ENCODE measurements at places on chromosomes 3 and 15.

DNA sequence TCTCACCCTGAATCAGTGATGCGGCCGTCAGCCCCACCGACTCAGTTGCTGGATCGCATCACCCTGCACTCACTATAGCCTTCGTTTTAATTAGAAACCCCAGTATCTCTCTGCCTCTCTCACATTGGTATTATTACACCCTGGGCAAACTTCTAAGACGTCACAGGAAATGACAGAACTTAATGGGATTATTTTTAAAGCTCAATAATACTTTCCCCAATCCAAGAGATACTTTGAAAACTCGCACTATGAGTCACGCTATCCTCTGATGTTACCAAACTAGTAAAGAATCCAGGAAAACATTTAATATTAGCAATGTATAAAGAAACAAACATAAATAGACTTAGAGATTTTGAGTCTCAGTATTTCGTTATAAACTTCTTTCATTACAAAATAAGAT lies 36.6 kb downstream of the RUBCN start:
- no peak for DNase-seq

- DNase-seq = no peak
These were observed 155.2 kb downstream of the DNAJB8 start for GRCh38 chr3:128311441-128311844.

GRCh38 chr3:42741796-42742195 lies 31.3 kb downstream of the CCDC13 start:
- no peak for DNase-seq

DNA sequence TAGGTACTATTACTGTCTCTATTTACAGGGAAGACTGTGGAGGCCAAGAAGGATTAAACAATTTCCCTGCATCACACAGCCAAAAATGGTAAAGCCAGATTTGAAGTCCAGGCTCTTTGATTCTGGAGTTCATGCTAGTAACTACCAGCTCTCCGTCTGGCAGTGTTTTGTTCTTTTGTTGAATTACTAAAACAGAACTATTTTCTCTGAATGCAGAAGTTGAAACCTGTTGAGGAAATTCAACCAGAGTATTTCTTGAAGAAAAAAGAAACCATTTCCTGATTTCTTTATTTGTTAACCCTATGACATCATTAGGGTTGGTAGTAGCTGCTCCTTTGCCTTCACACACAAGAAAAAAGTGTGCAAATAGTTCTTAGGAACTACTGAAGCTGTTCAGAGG lies 34.3 kb downstream of the CRTC3 start:
- no peak for DNase-seq

DNA sequence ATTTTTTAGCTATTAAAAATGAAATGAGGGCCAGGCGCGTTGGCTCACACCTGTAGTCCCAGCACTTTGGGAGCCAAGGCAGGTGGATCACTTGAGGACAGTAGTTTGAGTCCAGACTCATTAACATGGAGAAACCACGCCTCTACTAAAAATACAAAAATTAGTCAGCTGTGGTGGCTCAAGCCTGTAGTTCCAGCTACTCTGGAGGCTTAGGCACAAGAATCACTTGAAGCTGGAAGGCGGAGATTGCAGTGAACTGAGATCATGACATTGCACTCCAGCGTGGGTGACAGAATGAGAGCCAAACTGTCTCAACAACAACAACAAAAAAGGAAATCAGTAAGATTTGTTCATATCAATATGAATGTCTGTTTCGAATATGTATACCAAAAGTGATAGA lies 517.1 kb downstream of the ROBO1 start:
- DNase-seq = no peak

DNA sequence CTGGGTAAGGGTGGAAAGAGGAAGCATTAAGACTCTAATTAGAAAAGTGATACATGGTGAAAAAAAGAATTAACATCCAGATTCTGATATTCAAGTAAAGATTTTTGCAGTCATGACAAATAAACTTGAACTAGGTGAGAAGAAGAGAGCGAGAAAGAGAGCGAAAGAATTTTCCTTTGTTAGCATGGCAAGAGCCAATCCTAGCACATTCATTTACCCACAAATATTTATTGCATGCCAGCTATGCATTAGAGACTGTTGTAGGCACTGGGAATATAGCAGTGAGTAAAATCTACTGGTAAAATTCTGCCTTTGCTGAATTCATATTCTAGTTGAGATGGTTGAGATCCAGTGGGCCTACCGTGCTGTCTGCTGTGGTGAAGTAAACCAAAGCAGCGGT lies 177.9 kb upstream of the DPH6 start:
- no peak for DNase-seq

- no peak for DNase-seq
These were observed 490.1 kb upstream of the ATP11B start for GRCh38 chr3:182303169-182303568.

DNA sequence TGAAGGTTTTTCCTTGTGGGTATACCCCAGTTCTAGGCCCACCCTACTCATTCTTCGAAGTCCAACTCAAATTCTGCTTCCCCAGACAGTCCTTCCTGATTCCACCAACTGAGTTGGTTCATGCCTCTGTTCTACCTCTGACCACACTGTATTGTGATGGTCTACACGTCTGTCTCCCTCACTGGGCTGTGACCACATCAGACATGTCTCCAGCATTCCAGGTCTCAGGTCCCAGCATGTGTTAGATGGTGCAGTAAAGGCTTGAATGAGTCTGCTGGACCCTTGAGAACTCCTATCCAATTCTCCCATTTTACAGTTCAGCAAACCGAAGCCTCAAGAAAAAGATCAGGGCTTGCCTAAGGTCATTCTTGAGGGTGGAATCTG lies 2.8 kb upstream of the ATP2B2 start:
- DNase-seq = no peak

DNA sequence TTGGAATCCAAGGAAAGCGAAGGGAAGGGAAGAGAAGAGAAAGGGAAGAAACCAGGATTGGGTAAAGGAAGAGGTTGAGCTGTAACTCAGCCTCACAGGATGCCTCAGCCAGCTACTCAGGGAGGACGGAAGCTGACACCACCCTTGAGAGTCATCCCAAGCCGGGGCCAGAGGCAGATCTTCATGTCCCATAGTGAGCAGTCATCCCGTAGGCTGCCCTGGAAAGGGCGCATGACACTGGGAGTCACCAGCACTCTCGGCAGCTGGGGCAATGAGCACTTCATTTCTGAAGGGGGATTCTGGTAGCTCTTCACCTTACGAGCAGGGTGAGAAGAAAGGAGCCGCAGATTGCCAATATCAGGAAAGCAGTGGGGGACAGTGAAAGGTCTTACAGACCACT lies 60.1 kb upstream of the PCSK6 start:
- DNase-seq = no peak

GRCh38 chr3:130393594-130393993 lies 48.1 kb downstream of the COL6A5 start:
- no peak for DNase-seq

- DNase-seq = no peak
These were observed 73.5 kb upstream of the PPIB start for GRCh38 chr15:64236156-64236894.

- no peak for DNase-seq
These were observed 210.5 kb downstream of the CLSTN2 start for GRCh38 chr3:140145528-140145927.

DNA sequence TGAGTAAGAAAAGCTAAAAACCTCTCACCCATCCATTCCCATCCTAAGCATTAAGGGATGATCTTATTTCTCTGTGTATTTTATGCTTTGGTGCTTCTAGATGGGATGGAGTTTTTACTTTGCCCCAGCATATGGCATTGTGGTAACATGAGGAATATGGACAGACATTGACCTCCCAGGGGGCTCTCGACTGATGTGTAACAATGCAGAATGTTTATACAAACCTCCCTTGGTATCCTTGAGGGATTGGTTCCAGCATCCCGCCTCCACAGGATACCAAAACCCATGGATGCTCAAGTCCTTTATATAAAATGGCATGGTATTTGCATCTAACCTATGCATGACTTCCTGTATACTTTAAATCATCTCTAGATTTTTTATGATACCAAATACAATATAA lies 21.6 kb downstream of the PDIA5 start:
- no peak for DNase-seq

DNA sequence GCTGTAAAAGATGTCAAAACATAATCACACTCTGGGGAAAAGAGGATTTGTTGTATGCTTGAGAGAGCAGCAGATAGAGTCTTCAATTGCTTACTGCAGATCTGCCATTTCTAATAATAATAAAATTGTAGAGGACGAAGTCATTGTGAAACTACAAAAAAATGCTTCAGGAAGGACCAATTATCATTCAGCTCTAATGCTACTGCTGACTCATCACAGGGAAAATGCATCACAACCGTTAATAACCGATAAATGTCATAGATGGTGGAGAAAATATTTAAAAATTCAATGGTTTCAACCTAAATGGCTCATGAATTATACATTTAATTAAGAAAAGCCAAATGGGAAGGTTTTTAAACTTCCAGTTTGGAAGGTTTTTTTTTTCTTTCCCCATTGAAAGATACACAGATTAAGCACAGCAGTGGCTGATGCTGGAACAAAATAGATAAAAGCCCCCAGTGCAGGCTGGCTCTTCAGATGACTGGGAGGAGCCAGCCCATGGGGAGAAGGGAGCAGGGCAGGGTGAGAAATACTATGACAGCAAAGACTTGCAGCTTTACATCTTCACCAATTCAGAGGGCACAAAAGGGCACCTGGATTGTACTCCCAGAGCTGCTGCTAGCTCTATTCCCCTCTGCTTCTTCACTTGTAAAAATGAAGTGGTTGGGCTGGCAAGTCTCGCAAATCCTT lies 196.1 kb downstream of the CNTN6 start:
- DNase-seq = no peak

DNA sequence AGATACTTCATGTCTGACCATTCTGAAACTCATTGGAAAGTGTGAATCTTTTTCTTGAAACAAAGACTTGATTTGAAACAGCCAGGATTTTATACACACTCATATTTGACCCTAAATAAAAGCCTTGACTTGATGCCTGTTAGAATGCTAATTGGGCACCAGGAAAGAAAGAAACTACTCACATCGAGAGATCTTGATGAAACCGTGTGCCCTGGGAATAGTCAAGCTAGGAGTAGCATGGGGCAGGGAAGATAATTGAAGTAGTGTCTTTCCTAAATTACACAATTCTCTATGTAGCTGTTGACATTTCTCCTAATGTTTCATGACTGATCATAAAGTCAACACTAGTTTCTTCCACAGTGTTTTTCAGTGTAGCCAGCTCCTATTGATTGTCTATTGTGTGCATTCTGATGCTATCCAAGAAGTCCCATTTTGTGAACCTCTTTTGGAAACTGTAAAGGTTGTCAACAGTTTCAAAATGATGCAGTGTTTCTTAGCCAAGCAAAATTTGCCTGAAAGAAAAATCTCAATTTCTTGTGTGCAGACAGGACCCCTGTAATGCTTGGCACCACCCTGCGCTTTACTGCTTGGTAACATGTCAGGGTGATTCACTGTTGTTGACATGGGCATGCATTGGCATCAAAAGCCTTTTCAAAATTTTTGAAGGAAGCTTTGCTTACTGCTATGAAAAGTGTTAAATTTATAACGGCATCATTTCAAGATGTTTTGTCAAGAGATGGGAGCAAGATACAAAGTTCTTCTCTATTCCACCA lies 52.5 kb upstream of the OTOL1 start:
- DNase-seq = no peak

DNA sequence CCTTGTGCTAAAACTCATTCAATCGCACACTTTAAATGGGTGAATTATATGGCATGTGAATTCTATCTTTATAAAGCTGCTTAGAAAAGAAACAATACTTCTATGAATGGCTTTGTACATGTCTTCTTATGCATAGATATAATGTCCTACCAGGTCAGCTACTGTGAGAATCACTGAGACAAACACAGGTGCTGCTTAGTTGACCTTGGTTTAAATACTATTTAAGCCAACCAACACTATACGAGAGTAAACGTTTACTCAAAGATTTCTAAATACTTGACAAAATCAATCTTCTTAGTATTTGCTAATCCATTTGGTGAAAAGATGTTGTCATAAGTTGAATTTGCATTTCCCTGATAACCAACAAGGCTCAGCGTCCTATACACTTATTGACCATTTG lies 260.3 kb downstream of the ADAMTS17 start:
- no peak for DNase-seq

DNA sequence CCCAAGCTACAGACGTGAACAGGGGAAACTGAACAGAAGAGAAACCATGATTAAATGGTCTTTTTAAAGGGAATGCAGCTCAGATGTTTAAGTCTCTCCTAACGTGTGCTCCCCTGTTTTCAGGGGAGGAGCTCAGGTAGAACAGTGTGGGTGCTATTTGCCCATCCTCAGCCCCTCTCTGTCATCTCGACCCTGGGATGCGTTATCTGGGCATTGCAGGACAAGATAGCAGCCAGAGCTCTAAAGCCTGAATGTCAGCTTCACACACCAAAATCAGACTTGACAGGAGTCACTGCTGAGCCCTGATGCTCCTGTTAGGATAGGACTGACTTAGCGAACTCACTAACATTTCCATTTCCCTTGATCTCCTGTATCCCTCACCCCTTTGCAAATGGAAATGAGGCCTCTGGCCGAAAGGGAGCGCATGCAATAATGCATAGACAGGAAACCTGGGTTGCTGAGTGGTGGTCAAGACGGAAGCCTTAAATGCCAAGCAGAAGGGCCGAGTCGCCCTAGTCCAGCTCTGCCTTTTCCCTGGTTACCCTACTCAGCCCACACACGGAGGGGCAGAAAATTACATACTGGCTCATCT lies 234.9 kb upstream of the TPM1 start:
- no peak for DNase-seq

GRCh38 chr15:101521591-101521990 lies 32.1 kb upstream of the PCSK6 start:
- no peak for DNase-seq

DNA sequence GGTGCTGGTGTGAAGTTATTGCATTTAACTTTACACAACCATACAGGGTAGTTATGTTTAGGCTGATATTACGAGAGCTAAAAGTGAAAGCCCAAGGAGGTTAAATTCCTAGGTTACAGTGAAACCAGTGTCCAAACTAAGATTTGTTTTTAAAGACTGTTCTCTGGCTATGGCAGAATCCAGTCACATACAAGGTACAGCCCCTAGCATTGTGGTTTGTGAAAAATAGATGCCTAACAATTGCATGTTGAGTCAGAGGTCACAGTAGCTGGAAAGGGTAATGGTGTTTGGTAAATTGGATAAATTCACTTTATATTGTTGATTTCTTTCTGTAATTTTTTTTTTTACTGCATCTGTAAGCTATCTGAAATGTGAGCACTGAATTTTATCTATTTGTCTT lies 614.6 kb upstream of the TBL1XR1 start:
- no peak for DNase-seq

GRCh38 chr3:179292450-179292849 lies 30.4 kb upstream of the ZNF639 start:
- DNase-seq = no peak

DNA sequence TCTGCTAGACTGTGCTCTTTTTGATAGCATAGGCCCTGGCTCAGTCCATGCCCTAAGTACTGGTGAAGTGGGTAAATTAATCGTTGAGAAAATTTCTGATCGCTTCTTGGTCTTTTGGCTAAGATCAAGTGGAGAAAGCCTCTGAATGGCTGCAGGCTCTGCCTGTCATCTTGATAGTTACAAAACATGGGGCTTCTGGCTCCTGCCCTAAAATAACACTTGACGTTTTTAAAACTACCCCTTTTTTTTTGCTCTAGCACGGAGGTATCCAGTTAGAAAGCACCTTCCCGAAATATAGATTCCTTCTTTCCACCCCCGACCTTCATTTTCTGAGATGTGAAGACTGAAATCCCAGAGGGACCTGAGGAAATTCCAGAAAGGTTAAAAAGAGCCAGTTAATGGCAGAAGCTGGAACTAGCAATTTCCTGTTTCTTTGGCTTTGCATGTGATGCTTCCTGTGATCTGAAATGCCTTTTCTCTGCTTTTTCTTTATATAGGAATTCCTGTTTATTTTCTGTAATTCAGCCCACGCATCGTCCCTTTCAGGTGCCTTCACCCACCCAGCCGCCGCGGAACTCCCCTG lies 799 bp upstream of the C2CD4B start:
- DNase-seq = no peak

All from GM04503 (cell line).